ENCODE measurements at places on chromosomes 5 and 9.

GRCh38 chr5:158923799-158924551, 175.7 kb downstream of the EBF1 start:
- no peak for DNase-seq

DNA sequence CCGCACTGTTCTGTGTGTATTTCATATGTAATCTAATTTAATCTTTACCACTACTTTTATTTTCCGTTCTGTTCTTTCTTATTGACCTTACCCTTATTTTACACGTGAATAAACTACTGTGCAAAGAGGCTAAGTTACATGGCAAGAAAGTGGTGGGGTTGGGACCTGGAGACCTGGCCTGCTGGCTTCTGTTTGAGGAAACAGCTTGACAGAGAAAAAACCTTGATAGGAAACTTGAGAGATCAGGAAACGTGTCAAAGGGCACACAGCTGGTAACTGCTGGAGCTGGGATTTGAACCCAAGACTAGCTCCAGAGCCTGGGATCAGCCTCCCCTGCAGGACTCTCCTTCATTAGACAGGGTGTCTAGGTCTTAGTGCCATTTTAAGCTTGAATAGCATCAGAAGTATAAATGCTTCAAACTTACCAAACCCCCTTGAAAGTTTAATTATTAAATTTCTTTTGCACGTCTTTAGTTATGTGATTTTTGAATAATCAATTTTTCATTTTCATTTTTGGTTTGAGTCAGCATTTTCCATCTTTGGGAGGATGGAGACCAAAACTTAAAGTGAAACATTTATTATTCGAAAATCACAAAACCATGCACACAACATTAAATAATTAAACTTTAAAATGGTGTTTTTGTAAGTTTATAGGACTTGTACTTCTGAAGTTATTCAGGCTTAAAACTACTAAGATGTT, 129.5 kb downstream of the RGS3 start:
- DNase-seq: no peak

- no peak for DNase-seq
These were observed 211.2 kb downstream of the CDK5RAP2 start for GRCh38 chr9:120368799-120369198.

DNA sequence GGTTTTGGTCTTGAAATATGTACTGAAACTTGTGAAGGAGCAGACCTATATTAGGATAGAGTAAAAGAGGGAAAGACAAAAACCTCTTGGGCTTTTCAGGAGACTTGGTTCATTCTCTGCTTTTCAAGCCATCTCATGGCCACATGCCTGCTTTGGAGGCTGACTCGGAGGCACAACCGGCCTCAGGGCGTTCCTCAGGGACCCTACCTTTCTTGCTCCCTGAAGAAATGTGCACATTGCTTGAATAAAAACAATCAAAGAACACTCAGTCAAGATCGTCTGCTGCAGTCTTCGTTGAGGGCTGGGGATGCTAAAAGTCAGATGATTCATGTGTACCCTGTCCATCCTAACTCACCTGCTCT, 994 bp downstream of the IRGM start:
- DNase-seq: no peak

GRCh38 chr5:5558102-5558501, 135.6 kb downstream of the ICE1 start:
- no peak for DNase-seq

- DNase-seq: no peak
These were observed 54.0 kb downstream of the C9orf85 start for GRCh38 chr9:71965403-71965802.

DNA sequence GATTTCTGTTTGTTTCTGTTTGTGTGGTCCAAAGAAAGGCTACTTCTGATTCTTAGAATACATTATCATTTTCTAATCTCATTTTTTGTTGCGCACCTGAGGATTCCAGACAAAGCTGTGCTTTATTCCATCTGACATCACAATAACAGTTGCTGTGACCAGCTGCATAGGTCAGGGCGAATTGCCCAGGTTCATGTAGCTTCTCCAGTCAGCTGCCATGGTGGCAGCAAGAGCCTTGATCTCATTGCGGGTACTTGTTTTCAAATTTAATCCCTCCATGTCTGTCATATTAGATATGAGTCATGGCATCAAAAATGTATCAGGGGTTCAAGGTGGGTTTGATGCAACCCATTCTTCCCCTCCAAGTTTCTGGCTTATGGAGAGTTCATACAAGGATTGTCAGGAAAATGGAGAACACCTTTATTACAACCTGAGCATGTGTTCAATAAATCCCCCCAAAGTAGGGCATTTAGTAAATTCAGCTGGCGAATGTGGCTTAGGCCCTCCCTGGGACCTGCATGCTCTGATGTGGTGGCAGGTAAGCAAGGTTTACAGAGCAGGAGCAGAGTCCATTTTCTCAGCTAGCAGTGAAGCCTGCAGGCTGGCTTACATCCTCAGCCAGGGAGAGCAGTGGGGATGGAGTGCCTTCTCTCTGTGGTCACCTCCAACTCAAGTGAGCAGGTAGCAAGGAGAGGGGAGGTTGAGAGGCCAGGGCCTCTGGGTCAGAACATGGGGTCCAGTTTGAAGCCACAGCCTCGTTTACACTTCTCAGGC, 13.9 kb downstream of the CAVIN4 start:
- DNase-seq: no peak

- DNase-seq: no peak
These were observed 142.8 kb downstream of the RASEF start for GRCh38 chr9:82920154-82920553.

- DNase-seq: no peak
These were observed 78.0 kb downstream of the NRG2 start for GRCh38 chr5:139964994-139965565.

DNA sequence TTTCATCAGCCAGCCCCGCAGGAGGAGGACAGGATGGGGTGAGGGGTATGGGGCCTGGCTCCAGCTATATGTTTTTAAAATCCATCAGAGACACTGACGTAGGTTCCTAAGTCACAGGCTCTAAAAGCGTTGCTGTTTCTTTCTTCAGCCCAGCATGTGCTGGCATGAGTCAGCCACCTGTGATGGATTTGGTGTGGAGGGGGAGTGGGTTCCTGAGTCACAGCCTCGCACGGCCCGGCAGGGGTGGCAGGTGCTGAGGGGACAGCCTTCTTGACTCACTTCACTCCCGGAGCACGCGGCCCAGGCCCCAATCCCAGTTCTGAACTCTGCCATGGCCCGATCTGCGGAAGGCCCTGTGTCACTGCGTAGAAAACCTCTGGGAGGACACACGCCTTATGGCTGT, 38.8 kb upstream of the RPL26L1 start:
- no peak for DNase-seq

DNA sequence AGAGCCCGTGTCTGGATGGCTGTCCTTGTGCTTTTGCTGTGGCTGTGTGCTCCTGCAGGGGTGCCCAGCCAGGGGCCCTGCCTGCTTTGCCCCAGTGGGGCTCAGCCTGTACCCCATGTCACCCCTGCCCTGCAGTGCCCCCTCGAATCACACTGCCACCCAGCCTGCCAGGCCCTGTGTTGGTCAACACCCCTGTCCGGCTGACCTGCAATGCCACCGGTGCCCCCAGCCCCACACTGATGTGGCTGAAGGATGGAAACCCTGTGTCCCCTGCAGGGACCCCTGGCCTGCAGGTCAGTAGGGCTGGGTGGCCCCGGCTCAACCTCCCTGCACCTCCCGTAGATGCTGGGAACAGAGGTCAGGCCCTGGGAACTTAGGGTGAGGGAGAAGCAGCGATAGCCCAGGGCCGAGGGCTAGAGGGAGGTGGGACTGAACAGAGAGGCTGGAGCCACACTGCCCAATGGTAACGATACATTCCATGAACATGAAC, 82.8 kb upstream of the ASS1 start:
- DNase-seq: no peak

- DNase-seq: no peak
These were observed 139.3 kb downstream of the PAX5 start for GRCh38 chr9:36894695-36895310.
